ENCODE measurements at places on chromosomes 12 and 14.
A peak's percentile ranks its signal among the peaks of the same experiment; 100 is the strongest.

GRCh38 chr14:75771595-75771994 is 110.5 kb downstream of the TTLL5 start:
- H3K4me3 ChIP-seq = no peak overlapping the region
- ATAC-seq = no peak
- no peak overlapping the region for H3K27ac ChIP-seq
- H3K4me1 ChIP-seq = peaks cover 4% of the 10 kb centered on the region
- peaks cover 46% of the 10 kb centered on the region for H3K36me3 ChIP-seq
- H3K27me3 ChIP-seq = no peaks in the 10 kb centered on the region

DNA sequence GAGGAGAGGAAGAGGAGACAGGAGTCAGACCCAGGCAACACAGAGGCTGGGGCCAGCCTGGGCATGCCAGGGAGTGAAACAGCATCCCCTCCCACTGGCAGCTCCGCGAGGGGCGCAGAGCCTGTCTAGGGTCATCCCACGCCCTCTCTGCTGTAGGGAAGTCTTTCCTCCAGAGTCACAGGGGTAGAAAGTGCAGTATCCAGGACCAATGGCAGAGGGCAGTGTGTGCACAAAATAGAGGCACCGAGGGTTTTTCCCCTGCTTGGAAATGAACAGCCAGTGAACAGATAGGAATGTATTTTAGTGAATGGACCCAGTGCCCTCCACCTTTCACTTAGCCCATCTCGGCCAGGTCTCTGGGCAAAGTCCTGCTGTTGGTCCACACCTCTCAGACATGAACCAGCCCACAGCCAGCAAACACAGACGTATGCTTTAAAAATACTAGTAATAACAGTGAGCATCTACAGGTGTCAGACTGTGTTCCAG is 9.4 kb upstream of the KRT74 start:
- H3K4me3 ChIP-seq = no peak overlapping the region
- H3K27ac ChIP-seq = no peak overlapping the region
- H3K4me1 ChIP-seq = no peaks in the 10 kb centered on the region
- H3K27me3 ChIP-seq = no peaks in the 10 kb centered on the region
- peak; percentile 49 for ATAC-seq

DNA sequence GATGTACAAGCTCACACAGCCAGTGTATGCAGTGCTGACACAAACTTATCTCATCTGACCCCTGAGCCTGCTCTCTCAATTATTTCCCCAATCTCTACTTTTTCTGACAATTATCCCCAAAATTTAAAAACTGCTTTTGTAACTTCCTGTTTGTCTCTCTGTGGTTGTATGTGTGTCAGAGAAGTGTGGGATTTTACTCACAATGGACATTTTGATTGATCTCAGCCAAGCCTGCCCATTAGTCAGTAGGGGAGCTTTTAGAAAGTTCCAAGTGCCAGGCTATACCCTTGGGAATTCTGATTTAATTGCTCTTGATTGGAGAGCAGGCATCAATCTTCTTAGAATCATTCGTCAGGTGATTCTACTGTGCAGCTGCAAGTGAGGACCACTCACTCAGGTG is 64.9 kb upstream of the LMNTD1 start:
- no peak overlapping the region for H3K4me3 ChIP-seq
- H3K36me3 ChIP-seq = no peaks in the 10 kb centered on the region
- ATAC-seq = no peak
- no peaks in the 10 kb centered on the region for H3K4me1 ChIP-seq
- no peaks in the 10 kb centered on the region for H3K27me3 ChIP-seq

DNA sequence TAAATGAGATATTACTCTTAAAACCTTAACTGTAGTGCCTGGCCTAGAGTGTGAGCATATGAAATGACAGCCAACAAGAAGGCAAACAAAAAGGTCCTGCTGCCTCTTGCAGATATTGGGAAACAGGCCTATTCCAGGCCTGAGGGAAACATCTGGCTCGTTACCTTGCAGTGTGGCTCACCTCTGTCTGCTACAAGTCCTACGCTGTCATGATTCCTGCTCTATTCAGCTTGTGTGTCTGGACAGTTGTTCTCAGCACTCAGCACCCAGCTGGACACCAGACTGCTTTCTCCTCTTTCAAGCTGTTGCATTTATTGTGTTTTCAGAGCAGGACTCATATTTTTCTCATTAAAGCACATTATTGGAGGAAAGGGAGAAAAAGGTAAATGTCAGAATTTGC is 113.5 kb downstream of the TMTC2 start:
- no peak for ATAC-seq
- no peak overlapping the region for H3K4me3 ChIP-seq
- H3K27me3 ChIP-seq = no peaks in the 10 kb centered on the region
- no peak overlapping the region for H3K27ac ChIP-seq

DNA sequence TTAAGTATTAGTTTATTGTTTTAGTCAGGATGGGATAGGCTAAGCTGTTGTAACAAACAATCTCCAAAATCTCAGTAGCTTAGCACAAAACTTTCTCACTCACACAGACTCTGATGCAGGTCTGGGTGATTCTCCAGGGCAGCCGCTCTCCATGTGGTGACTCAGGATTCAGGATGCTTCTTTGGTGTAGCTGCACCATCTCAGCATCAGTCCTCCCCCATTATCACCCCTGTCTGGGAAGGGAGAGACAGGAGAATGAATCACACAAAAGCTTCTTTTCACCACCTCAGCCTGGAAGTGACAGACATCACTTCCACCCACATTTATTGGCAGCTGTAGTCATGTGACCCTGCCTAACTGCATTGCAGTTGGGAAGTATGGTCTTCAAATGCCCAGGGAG is 142.3 kb downstream of the DICER1 start:
- H3K36me3 ChIP-seq = no peaks in the 10 kb centered on the region
- H3K27ac ChIP-seq = no peak overlapping the region
- H3K27me3 ChIP-seq = no peaks in the 10 kb centered on the region
- no peak for ATAC-seq
- H3K4me3 ChIP-seq = no peak overlapping the region

- H3K27ac ChIP-seq = no peak overlapping the region
- no peaks in the 10 kb centered on the region for H3K27me3 ChIP-seq
- no peaks in the 10 kb centered on the region for H3K36me3 ChIP-seq
- H3K4me3 ChIP-seq = no peak overlapping the region
Measured at GRCh38 chr12:40171501-40171900, 53.3 kb upstream of the LRRK2 start.

DNA sequence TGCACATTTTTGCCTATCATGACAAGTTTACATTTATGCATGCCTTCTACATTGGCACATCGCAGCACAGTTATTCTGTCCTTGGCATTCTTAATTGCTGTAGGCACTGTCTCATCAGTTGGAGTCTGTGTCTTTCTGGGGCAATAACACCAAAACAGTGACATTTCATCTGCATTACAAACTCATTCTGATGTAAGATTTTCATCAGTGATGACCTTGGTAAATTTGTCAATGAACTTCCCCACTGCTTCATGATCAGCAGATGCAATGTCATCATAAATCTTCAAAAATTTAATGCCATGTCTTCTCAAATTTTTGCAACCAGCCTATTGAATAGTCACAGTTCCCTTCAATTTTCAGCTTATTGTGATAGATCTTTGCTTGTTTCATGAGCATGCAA is 85.5 kb downstream of the CAPZA3 start:
- no peaks in the 10 kb centered on the region for H3K27me3 ChIP-seq
- H3K27ac ChIP-seq = no peak overlapping the region
- H3K36me3 ChIP-seq = no peaks in the 10 kb centered on the region
- no peak for ATAC-seq

GRCh38 chr12:12999271-12999958 is 650 bp downstream of the HEBP1 start:
- H3K27me3 ChIP-seq = no peaks in the 10 kb centered on the region
- peaks cover 9% of the 10 kb centered on the region for H3K4me1 ChIP-seq
- H3K27ac ChIP-seq = peak overlapping the region; percentile 98
- H3K36me3 ChIP-seq = no peaks in the 10 kb centered on the region

- peaks cover 6% of the 10 kb centered on the region for H3K27me3 ChIP-seq
- H3K4me1 ChIP-seq = no peaks in the 10 kb centered on the region
- H3K27ac ChIP-seq = no peak overlapping the region
- no peaks in the 10 kb centered on the region for H3K36me3 ChIP-seq
- ATAC-seq = no peak
- no peak overlapping the region for H3K4me3 ChIP-seq
Measured at GRCh38 chr14:98919434-98919833, 352.6 kb downstream of the BCL11B start.

- no peak for ATAC-seq
- H3K27ac ChIP-seq = peak overlapping the region; percentile 45
- peak overlapping the region; percentile 66 for H3K4me3 ChIP-seq
- no peaks in the 10 kb centered on the region for H3K36me3 ChIP-seq
Measured at GRCh38 chr12:42587601-42588523, 1.7 kb downstream of the PRICKLE1 start.

DNA sequence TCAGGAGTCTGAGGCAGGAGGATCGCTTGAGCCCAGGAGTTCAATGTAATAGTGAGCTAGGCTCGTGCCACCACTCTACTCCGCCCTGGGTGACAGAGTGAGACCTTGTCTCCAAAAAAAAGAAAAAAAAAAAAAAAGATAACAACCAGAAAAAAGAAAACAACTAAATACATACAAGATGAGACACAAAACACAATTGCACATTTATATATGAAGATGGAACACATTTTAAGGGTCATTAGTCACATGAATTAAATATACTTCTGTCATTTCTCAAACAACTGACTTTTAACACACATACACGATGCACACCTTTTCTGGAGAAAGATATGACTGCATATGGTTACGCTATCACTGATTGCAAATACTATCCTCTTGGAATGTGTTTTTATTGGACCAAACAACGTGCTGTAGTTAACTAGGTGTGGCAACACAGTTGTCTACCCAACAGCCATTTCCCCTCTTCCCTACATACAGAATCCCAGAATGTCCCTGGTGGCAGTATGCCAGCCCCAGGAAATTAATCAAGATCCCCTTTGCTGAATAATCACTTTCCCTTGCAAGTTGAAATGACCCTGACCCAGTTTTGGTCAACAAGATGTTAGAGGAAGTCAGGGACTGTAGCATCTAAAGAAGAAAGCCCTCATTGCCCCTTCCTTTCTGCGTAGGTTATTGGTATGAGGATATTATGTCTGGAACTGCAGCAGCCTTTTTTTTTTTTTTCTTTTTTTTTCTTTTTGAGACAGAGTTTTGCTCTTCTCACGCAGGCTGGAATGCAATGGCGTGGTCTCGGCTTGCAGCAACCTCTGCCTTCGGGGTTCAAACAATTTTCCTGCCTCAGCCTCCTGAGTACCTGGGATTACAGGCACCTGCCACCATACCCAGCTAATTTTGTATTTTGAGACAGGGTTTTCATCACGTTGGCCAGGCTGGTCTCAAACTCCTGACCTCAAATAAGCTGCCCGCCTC is 5.6 kb upstream of the MYL6B start:
- H3K4me1 ChIP-seq = peaks cover 3% of the 10 kb centered on the region
- no peaks in the 10 kb centered on the region for H3K36me3 ChIP-seq
- no peak overlapping the region for H3K4me3 ChIP-seq
- no peaks in the 10 kb centered on the region for H3K27me3 ChIP-seq

GRCh38 chr12:22377731-22378496 is 43.4 kb upstream of the ST8SIA1 start:
- no peaks in the 10 kb centered on the region for H3K4me1 ChIP-seq
- H3K4me3 ChIP-seq = no peak overlapping the region
- H3K27ac ChIP-seq = no peak overlapping the region
- no peaks in the 10 kb centered on the region for H3K36me3 ChIP-seq
- no peak for ATAC-seq

DNA sequence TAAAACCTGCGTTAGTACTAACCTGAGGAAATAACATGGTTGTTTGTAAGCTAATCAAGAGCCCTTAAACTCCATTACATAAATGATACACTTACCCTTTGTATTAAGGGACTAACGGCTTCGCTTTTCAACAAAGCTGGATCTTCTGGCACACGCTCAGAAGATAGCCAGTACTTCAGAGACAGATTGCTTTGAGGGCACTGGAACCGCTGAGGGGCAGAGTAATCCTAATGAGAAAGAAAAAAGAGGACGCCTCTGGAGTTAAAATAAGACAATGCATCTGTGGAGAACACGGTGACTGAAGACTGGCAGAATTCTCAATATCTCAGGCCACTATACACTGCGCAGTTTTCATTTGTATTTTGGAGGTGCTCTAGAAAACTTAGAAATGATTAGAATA is 1.5 kb upstream of the KTN1 start:
- peak overlapping the region; percentile 100 for H3K4me3 ChIP-seq
- H3K4me1 ChIP-seq = peaks cover 39% of the 10 kb centered on the region
- no peaks in the 10 kb centered on the region for H3K36me3 ChIP-seq
- H3K27ac ChIP-seq = peak overlapping the region; percentile 97
- no peak for ATAC-seq

DNA sequence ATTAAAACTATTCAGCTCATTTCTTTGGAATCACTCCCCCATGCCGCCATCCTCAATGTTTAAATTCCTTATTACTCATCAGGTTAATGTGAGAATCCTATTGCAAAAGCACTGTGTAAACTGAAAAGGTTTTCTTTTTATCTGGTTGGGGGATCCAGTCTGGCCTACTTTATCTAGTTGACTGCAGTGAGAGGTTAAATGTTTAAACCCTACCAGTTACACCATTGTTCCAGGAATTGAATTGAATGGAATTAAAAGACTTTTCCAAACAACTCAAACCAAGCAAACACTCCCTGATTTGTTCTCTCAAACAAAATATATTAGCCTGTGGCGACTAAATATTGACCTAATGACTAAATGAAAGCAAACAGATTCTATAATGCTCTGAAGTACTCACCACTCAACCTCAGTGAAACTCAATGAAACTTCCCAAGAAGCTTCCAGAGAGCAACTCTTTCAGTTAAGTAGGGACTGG is 100.5 kb downstream of the VEZT start:
- no peaks in the 10 kb centered on the region for H3K4me1 ChIP-seq
- no peak overlapping the region for H3K27ac ChIP-seq
- no peak overlapping the region for H3K4me3 ChIP-seq
- no peak for ATAC-seq

DNA sequence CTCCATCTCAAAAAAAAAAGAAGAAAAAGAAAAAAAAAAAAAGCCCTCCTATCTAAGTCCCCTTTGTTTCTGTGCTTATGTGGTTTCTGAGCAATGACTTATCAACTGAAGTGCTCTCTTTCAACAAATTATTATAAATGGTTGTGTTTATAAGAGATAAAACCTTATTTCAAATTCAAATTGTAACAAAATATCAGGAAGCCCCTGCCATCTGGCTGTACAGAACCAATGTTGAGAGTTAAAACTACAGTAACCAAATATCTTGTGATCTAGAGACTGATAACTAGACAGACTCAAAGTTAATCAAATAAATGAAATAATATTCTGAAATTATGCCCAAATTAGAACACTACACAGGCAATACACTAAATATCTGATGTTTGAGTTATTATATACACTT is 143.0 kb upstream of the CPNE8 start:
- no peaks in the 10 kb centered on the region for H3K4me1 ChIP-seq
- no peak overlapping the region for H3K4me3 ChIP-seq
- H3K27me3 ChIP-seq = no peaks in the 10 kb centered on the region
- ATAC-seq = no peak

DNA sequence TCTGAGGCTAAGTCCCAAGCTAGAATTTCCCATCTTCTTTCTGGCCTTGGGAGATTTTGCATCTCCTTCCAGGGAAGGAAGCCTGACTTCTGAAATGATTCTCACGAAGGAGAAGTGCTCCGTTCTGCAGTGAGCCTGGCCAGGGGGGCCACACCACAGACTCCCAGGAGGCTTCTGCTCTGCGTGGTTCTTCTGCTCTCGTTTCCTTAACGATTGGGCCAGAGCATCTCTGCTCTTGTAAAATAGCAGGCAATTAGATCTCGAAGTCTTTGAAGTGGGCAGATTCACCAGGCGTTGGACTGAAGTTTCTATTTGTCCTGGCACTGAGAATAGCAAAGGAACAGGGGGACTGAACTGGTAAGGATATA is 6.7 kb upstream of the BATF start:
- H3K36me3 ChIP-seq = no peaks in the 10 kb centered on the region
- H3K4me1 ChIP-seq = peaks cover 8% of the 10 kb centered on the region
- no peak overlapping the region for H3K27ac ChIP-seq

Data from gastroesophageal sphincter (tissue), 4 donors.